ENCODE measurements at places on chromosomes 5 and 9.
A peak's percentile ranks its signal among the peaks of the same experiment; 100 is the strongest.

DNA sequence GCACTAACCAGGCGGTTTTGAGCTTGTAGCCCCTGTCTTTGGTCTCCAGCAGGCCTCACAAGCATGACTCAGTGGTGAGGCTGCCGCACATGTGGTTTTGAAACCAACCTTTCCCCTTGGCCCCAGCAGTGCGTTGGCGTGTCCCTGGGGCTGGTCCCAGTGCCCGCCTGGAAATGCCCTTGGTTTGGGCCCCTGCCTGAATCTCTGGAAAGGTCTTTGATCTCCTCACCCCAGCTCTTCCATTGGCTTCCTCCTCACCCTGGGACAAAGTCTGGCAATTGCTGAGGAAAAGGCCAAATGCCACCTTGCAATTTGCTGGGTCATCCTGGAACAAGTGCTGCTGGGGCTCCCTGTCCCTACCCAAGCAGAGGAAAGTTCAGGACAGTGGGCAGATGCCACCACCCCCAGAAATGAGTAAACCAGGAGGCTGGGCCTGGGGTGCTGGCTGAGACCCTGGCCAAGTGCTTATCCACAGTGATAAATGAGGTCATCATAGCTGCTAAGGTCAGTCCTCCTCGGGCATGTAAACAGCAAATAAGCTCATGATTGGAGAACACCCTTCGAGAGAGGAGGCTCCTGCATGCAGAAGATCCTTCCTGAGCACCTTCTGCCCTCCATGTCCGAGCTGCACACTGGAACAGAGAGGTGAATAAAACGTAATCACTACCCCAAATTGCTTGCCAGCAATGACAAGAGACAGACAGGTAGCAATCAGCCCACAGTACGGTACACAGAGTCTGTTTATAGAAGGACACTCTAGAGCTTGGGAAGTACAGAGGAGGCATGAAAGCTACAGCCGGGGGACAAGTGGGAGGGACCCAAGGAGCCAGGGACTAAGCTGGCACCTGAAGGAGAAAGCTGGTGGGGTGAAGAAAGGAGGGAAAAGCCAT, 98.9 kb upstream of the CPEB4 start:
- no peak for DNase-seq

- DNase-seq: no peak
Observed at GRCh38 chr5:2378976-2379375, 372.5 kb downstream of the IRX2 start.

DNA sequence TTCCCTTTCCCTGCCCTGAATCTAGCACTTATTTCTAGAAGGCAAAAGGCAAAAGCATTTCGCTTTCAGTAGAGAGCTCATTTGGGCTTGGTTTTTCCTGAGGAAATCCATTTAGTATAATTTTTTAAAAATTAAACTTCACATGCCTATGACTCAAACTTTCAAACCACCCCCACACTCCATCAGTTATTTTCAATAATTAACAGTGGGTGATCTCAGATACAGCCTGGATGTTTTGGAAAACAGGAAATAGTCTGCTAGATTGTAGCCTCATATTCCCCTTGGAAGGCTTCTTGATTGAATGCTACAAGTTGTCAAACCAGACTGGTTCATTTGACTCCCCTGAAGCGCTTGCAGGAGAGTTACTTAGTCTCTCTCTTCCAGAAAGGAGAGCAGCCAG, 40.6 kb downstream of the SEMA5A start:
- DNase-seq: no peak

GRCh38 chr5:143231416-143231815, 172.1 kb downstream of the NR3C1 start:
- no peak for DNase-seq

GRCh38 chr5:118778941-118779340, 209.4 kb downstream of the DTWD2 start:
- DNase-seq: no peak

DNA sequence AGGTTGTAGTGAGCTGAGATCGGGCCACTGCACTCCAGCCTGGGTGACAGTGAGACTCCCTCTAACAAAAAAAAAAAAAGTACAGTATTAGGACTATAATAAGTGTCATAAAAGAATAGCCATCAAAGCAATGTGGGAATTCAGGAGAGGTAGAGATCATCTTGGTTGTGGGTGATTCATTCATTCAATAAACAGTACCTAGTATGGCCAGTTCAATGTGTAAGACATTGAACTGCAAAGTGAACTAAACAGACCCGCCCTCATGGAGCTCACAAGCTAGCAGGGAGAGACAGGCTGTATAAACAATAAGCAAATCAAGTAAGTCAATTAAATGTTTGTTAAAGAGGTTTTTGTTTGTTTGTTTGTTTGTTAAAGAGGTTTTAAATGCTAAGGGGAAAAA, 146.1 kb upstream of the RANBP3L start:
- no peak for DNase-seq

GRCh38 chr5:74765929-74766328, 988 bp downstream of the GFM2 start:
- DNase-seq: no peak

GRCh38 chr9:110133608-110134210, 74.2 kb downstream of the C9orf152 start:
- DNase-seq: no peak

DNA sequence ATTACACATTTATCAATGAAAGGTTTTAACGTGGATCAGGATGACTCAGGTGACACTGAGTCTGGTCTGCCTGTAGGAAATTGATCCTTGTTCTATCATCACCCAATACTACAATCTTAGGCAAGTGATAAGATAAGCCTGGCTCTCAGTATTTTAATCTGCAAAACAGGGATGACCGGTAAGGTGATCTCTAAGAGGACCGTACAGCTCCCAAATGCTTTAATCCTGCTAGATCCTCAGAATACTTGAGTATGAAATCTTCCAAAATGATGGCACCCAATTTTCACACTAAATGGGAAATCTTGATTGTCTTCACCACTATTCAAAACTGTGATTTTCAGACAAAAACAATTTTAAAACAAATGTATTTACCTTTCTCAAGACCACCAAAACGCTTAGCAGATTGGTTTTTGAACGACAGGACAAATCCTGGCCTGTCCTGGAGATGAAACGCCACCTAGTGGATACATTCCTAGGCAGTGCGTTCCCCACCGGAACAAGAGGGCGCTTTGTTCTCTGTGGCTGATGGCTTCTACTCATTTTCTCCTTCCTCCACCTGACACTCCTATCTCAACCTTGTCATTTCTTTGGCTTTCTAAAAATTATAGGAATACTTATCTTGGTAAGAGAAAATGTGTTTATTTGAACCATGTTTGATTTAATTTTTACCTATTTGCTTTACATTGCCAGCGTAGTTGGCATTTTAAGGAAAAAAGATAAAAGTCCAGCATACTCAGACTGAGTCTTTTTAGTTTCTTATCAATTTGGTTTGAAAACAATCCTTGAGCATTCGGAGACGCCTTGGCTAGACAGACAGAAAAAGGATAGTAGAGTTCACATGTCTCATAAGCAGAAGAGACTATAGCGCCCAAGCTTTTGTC, 41.2 kb upstream of the VCAN start:
- DNase-seq: peak; percentile 19

- no peak for DNase-seq
Observed at GRCh38 chr9:134353539-134353938, 27.3 kb downstream of the RXRA start.
